ENCODE measurements at places on chromosomes 5 and 9.

GRCh38 chr5:157371655-157372471 is 88.2 kb upstream of the NIPAL4 start:
- no peak for DNase-seq

DNA sequence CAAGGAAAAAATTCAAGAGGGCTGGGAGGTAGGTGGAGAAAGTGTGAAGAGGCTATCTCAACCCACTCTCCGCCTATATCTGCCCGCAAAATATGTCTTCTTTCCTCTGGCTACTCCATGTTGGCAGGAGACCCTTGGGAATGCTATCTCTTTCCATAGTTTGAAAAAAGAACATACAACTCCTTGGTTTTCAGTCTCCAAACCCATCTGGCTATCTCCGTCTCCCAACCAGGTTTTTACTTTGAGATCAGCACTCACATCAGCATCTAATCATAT is 109.9 kb upstream of the IFNE start:
- no peak for DNase-seq

DNA sequence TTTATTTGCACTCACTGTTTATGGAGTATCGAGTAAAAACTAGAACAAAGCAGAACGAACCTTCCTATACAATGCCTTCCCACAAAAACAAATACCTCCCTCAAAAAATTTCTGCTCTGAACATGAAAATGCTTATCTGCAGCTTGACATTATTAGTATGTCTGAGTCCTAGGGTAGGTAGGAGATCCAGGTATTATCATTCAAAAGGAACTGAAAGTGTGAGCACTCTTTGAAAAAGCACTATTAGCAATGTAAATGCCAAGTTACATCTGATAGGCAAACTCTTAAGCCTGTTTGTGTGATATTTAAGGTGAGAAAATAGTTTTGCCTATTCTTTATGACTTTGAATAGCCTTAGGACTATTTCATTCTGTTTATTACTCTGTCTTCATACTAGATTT is 47.6 kb downstream of the ZSWIM6 start:
- no peak for DNase-seq

DNA sequence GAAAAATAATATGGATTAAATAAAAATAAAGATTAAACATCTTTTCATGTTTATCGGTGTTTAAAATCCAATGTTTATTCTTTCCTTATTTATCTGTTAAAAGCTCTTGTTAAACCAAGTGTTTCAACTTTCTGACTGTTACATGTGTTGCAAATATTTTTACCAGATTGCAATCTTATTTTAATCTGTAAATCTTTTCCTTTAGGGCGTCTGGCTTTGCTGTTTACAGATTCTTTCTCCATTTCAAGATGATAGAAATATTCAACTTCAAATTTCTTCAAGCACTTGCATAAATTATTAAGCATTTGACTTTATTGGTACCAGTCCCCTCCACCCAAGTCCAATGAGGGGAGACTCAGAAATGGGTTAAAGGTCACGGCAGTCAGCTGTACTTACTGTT is 16.9 kb upstream of the ABCA1 start:
- DNase-seq = no peak

DNA sequence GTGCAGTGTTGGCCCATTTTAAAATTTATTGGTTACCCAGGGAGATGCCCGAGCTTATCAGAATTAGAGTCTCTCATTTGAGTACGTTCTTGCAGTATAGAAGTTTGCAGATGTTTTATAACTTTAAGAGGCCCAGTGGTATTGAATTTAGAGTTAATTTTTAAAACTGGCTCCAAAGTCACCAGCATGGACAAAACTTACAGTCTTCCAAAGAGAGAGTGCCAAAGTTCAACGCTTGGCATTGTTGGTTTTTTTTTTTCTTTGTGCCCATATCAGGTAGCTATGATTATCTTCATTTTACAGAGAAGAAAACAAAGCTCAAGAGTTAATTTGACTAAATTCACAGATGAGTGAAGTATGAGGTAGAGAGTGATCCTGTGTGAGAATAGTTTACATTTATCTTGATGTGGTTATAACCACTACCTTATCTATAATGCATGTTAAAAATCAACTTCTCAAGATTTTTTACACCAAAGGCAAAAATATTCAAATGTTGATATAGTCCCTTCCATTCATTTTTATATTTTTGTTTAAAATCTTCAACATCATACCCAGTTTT is 273.7 kb upstream of the DMRT1 start:
- DNase-seq = no peak

- DNase-seq = no peak
Measured at GRCh38 chr9:78143281-78144007, 92.4 kb upstream of the CEP78 start.

DNA sequence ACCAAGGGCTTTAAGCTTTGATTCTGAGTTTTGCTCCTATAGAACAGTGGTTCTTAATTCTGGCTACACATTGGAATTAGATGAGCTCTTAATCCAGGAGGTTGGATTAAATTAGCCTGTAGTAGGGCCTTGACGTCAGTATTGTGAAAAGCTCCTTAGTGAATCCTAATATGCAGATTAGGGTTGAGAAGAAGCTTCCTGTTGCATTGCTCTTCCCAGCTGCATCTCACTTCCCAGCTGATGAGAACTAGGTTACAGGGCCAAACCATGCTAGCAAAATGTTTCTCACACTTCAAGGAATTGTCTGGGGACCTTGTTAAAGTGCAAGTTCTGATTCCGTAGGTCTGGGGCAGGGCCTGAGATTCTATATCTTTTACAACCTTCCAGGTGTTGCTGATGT is 300.0 kb downstream of the ZSWIM6 start:
- no peak for DNase-seq

- no peak for DNase-seq
Measured at GRCh38 chr9:35338561-35339274, 151.2 kb upstream of the RUSC2 start.

- no peak for DNase-seq
Measured at GRCh38 chr9:95108777-95109176, 208.7 kb downstream of the FANCC start.

GRCh38 chr9:135608999-135609317 is 30.4 kb downstream of the GLT6D1 start:
- DNase-seq = no peak

DNA sequence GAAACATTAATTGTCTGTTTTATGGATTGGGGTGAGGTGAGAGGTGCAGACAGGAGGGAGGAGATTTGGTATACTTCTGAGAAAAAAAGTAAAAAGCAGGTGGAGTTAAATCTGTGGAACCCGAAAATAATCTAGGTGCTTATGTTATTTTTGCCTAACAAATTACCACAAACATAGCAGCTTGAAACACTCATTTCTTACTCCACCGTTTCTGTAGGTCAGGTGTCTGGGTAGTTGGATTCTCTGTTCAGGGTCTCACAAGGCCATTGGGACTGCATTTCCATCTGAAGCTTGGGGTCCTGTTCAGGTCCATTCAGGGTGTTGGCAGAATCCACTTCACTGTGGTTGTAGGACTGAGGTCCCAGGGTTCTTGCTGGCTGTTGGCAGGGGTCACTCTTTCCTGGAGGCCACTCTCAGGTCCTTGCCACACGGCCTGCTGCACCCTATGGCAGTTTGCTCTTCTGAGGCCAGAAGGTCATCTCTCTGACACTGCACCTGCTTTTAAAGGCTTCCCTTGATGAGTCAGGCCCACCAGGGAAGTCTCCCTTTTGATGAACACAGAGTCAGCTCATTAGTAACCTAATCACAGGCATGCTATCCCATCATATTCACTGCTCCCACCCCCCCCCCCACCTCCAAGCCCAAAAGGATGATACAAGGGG is 82.2 kb downstream of the TRIO start:
- DNase-seq = no peak

GRCh38 chr9:37286530-37287175 is 135.8 kb upstream of the GRHPR start:
- no peak for DNase-seq

DNA sequence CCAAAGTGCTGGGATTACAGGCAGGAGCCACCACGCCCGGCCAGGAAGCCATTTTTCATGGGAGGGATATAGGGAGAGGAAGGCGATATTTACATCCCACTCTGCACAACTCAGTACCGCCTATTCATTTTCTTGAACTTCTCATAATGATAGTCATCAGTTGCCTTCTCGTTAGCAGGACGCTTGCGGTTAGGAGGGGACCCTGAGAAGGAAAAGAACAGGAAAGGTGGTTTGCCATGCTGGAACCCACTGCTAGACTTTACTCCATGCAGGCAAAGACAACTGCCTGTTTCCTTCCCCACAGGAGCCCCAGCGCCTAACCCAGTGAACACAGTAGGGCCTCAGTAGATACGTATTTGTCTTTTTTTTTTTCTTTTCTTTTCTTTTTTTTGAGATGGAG is 4.1 kb upstream of the TOR1A start:
- DNase-seq = no peak

DNA sequence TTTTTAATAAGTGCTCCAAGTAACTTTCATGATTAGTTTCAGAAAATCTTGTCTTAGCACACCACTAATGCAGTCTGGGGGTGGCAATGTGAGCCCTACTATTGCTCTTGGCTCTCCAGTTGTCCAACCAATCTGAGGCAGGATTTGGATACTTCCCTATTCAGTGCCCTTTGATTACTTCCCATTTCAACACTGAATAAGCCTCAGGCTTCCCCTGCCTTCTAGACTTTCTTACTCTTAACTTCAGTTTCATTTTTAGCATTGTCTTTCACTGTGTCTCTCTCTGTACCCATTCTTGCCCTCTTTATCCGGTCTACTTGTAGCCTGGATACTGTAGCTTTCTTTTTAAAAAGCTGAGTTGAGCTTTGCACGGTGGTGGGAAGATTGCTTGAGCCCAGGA is 186.1 kb downstream of the C9orf152 start:
- no peak for DNase-seq

DNA sequence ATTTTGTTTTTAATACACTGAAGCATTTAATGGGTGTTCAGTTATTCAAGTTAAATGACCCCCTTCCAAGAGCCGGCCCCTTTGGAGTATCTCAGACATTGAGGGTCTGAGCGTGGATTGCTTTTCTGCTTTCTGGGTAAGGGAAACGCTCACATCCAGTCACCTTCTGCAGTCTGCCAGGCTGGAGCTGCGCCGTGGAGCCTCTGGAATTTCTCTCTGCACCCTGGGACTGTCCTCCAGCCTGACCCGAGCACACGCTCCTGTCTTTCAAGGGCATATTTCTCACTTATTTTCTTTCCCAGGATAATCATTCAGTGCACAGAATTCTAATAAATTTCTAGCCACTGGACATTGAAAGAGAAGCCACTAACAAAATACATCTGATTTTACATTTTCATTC is 13.4 kb downstream of the FAM240B start:
- DNase-seq = no peak

- peak; percentile 65 for DNase-seq
Measured at GRCh38 chr5:39283231-39283818, 64.0 kb upstream of the FYB1 start.

DNA sequence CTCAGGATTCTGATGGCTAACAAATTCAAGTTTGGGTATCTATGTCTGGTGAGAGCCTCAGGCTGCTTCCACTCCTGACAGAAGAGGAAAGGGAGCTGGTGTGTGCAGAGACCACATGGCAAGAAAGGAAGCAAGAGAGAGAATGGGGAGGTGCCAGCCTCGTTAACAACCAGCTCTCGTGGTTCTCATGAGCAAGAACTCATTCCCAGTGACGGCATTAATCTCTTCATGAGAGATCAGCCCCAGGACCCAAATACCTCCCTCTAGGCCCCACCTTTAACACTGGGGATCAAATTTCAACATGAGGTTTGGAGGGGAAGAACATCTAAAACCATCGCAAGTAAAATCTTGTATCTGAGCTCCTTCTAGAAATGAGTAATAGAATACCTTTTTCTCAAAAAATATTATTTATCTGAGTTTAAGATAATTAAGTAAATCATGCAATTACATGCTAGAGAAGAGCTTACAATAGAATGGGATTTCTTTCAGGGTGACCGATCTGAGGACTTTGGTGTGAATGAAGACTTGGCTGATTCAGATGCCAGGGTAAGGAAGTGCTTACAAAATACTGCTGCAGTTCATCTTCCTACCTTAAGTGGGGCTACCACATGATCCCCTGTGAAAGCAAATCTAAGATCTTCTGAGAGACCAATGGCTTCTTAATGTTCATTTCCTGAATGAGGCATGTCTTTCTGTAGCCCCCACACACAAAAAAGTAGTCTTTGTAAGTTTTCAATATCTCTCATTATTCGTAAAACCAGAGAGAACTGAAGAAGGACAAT is 11.5 kb downstream of the ANXA1 start:
- DNase-seq = no peak

All from A549 (cell line).